Activated naive CD8-positive, alpha-beta T cell treated with anti-CD3 and anti-CD28 coated beads, Interleukin-2, amount 10 ng/mL, durations not matched to agents 7 days and 5 days (primary cell): ENCODE measurements at places on chromosomes 7 and 10.

GRCh38 chr10:127997937-127998336 lies 91.0 kb downstream of the PTPRE start:
- H3K36me3 ChIP-seq, result no peaks in the 10 kb centered on the region
- peaks cover 2% of the 10 kb centered on the region for H3K4me1 ChIP-seq
- DNase-seq, result no peak
- peaks cover 30% of the 10 kb centered on the region for H3K27me3 ChIP-seq
- H3K4me3 ChIP-seq, result no peak overlapping the region

GRCh38 chr7:36019980-36020379 lies 133.1 kb upstream of the EEPD1 start:
- DNase-seq, result no peak
- H3K4me3 ChIP-seq, result no peak overlapping the region
- no peak overlapping the region for H3K27ac ChIP-seq

DNA sequence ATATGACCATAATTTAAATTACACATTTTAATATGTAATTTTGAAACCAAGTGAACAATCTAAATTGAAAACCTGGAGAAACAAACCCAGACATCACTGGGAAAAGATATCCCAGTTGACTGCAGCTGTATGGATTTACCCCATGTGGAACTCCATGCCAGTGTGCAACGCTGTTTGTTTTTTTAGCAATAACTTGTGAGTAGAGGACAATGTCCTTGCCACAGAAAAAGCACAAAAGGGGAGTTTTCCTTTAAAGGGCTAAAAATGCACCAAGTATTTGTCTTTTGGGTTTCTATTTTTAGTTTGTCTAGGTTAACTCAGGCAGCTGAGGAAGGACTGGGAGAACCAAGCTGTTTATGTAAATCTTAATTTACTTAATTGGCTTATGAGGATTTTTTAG lies 15.1 kb upstream of the COL17A1 start:
- H3K36me3 ChIP-seq, result no peaks in the 10 kb centered on the region
- H3K4me3 ChIP-seq, result no peak overlapping the region
- DNase-seq, result no peak
- no peaks in the 10 kb centered on the region for H3K4me1 ChIP-seq
- peaks cover 39% of the 10 kb centered on the region for H3K27me3 ChIP-seq
- H3K27ac ChIP-seq, result no peak overlapping the region

DNA sequence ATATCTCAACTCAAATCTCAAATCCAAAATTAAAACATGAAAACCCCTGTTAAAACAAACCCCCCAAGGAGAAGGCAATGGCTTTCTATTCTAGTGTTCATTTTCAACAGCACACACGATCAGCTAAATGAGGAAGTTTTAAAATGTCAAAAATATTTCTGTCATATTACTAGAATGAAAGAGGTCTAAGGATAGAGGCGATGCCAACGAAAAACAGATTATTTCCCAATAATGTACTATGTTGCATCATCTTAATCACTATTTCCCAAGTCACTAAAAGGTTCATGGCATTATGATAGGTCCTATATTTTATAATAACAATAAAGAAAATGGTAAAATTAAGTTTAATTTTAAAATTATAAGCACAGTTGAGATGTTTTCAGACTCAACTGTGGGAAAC lies 10.1 kb downstream of the CNOT4 start:
- no peak for DNase-seq
- no peak overlapping the region for H3K4me3 ChIP-seq
- no peak overlapping the region for H3K27ac ChIP-seq
- H3K4me1 ChIP-seq, result peaks cover 18% of the 10 kb centered on the region
- peaks cover 11% of the 10 kb centered on the region for H3K36me3 ChIP-seq

DNA sequence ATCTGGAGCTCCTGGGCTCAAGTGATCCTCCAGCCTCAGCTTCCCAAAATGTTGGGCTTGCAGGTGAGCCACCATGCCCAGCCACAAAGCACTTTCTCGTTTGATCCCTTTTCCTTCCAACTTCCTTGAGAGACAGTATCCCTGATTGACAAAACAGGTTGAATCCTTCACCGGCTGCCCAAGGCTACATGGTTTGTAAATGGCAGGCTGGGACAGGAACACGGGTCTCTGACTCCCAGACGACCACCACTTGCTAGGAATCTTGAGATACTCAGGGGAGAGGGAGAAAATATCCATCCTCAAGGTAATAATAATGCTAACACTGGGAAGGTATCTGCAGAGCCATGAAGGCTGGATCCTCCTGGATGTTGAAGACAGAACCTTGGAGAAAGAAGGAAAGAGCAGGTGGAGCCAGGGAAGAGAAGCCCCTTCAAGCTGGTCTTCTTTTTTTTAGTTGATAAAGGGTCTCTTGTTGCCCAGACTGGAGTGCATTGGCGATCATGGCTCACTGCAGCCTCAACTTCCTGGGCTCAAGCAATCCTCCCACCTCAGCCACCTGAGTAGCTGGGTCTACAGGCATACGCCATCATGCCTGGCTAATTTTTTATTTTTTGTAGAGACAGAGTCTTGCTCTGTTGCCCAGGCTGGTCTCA lies 19.8 kb downstream of the MMRN2 start:
- peaks cover 4% of the 10 kb centered on the region for H3K4me1 ChIP-seq
- peaks cover 3% of the 10 kb centered on the region for H3K27me3 ChIP-seq
- no peak for DNase-seq
- no peaks in the 10 kb centered on the region for H3K36me3 ChIP-seq

DNA sequence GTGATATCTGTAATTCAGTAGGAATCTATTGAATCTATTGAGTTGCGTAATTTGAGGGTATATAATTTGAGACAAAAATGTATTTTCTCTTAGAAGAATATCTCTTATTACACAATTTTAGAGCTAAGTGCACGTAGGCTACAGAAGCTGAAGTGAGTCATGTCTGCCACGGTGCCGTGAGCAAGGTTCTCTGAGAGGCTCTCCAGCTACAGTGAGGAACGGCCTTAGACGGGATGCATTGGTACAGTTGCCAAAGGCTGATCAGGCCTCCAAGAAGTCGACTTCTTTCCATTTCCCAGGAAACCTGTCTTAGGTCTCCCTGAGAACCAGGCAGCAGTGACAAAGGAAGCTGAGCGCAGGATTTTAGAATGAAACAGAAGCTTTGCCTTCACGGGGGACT lies 28.6 kb downstream of the TCERG1L start:
- no peak overlapping the region for H3K27ac ChIP-seq
- H3K27me3 ChIP-seq, result no peaks in the 10 kb centered on the region

DNA sequence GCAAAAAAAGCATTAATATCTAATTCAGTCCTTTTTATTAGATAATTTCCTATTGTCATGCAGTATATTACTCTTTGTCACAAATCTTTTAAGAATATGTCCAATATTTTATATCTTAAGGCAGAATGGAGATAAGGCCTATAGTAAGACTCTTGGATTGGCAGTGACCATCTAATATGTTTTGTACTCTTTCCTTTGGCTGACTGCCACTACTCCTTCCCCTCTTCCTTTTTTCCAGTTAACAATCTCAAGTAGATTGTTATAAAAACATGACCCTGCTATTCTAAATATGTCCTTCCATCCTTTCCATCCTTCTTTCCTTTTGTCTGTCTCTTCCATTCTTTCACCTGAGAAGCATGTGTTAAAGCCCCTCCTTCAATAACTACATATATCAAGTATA lies 92.8 kb upstream of the TMEM168 start:
- no peak overlapping the region for H3K27ac ChIP-seq
- DNase-seq, result no peak
- peaks cover 28% of the 10 kb centered on the region for H3K36me3 ChIP-seq

- H3K36me3 ChIP-seq, result no peaks in the 10 kb centered on the region
- peaks cover 36% of the 10 kb centered on the region for H3K27me3 ChIP-seq
- H3K4me1 ChIP-seq, result no peaks in the 10 kb centered on the region
Measured at GRCh38 chr7:33909318-33909717, 4.0 kb downstream of the BMPER start.

GRCh38 chr10:128914681-128915080 lies 552.4 kb upstream of the MGMT start:
- no peaks in the 10 kb centered on the region for H3K36me3 ChIP-seq
- H3K4me1 ChIP-seq, result no peaks in the 10 kb centered on the region
- DNase-seq, result no peak
- H3K27me3 ChIP-seq, result no peaks in the 10 kb centered on the region

DNA sequence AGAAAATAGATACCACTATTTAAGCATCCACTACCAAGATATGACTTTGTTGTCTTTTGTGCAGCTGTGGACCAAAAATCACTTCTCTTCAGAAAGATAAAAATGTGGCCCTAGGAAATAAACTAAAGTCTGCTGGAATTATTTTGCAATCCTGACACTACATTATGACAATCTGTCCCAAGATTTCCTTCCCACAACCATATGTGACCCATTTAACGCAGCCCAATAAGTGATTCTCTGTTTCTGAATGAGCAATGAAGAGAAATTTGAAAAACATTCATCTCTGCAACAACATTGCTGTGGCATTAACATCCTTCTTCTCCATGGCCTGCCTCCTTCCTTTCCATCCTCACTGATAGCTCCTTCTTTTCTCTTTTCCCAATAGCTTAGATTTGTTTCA lies 212.0 kb downstream of the TSPAN12 start:
- H3K27me3 ChIP-seq, result no peaks in the 10 kb centered on the region
- no peak overlapping the region for H3K4me3 ChIP-seq
- no peak overlapping the region for H3K27ac ChIP-seq
- DNase-seq, result no peak

DNA sequence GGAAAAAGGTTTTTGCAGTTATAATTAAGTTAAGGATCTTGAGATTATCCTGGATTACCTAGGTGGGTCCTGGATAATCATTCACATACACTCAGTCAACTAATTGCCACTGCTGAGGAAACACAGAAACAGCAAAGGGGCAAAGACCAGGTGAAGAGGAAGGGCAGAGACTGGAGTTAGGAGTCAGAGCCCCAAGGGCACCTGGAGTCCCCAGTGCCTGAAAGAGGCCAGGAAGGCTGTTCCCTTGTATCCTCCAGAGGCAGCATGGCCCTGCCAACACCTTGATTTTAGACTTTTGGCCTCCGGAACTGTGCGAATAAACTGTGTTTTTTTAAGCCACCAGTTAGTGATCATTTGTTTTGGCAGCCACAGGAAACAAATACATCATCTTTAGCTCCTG lies 24.6 kb downstream of the PRR15 start:
- H3K27ac ChIP-seq, result no peak overlapping the region
- no peaks in the 10 kb centered on the region for H3K36me3 ChIP-seq
- peak overlapping the region; percentile 29 for H3K4me3 ChIP-seq
- no peak for DNase-seq
- peaks cover 10% of the 10 kb centered on the region for H3K4me1 ChIP-seq

DNA sequence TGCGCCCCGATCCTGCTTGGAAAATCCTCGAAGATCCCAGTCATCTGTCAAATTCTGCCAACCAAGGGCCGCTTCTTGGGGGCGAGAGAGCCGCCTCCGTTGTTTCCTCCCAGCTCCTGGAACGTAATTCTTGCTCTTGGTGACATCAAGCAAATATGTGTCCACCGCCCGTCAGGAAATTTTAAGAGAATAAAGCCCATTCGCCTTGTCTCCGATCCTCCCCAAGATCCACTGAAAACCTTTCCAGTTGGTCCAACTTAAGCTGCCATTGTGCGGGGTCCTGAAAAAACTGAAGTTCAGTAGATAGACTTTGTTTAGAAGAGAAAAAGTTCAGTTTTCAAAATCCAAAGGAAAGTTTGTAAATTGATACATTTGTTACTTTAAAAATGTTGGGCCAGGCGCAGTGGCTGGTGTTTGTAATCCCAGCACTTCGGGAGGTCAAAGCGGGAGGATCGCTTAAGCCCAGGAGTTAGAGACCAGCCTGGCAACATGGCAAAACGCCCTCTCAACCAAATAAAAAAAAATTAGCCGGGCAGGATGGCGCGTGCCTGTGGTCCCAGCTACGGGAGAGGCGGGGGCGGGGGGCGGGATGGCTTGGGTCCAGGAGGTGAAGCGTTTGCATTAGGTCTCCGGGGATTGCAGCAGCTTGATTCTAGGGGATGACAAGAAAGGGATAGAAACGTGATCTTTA lies 1.0 kb upstream of the ZNF800 start:
- peaks cover 3% of the 10 kb centered on the region for H3K27me3 ChIP-seq
- H3K36me3 ChIP-seq, result peaks cover 19% of the 10 kb centered on the region
- peak overlapping the region; percentile 87 for H3K4me3 ChIP-seq
- peaks cover 36% of the 10 kb centered on the region for H3K4me1 ChIP-seq
- DNase-seq, result no peak

- H3K27me3 ChIP-seq, result no peaks in the 10 kb centered on the region
- H3K4me1 ChIP-seq, result no peaks in the 10 kb centered on the region
- H3K4me3 ChIP-seq, result no peak overlapping the region
- DNase-seq, result peak; percentile 15
Measured at GRCh38 chr7:44279286-44279685, 46.1 kb downstream of the CAMK2B start.

- H3K27me3 ChIP-seq, result peaks cover 19% of the 10 kb centered on the region
- peaks cover 24% of the 10 kb centered on the region for H3K4me1 ChIP-seq
- H3K4me3 ChIP-seq, result peak overlapping the region; percentile 99
- no peak for DNase-seq
- peak overlapping the region; percentile 99 for H3K27ac ChIP-seq
- H3K36me3 ChIP-seq, result peaks cover 19% of the 10 kb centered on the region
Measured at GRCh38 chr10:114173603-114173920, 441 bp downstream of the CCDC186 start.

DNA sequence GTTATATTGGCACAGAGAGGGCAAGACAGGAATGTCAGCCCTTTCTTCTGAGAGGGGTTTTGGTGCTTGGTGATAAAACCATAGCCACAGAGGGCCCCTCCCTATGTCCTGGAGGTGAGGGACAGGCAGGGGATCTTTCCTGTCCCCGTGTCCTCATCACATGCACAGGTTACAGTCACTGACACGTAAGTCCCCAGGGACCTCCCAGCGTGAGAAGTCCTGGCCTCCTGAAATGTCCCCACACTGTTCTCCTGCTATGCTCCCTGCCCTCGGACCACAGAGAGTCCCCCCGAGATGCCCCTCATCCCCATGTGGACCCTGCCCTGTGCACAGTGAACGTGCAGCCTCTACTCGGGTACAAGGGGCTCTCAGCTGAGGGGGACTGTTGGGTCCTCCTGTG lies 260.4 kb downstream of the ZMYND11 start:
- no peak overlapping the region for H3K27ac ChIP-seq
- no peak overlapping the region for H3K4me3 ChIP-seq
- H3K27me3 ChIP-seq, result peaks cover 4% of the 10 kb centered on the region
- DNase-seq, result no peak
- H3K4me1 ChIP-seq, result peaks cover 8% of the 10 kb centered on the region
- no peaks in the 10 kb centered on the region for H3K36me3 ChIP-seq

GRCh38 chr7:27229448-27229847 lies 13.2 kb upstream of the EVX1 start:
- peaks cover 2% of the 10 kb centered on the region for H3K4me1 ChIP-seq
- H3K4me3 ChIP-seq, result no peak overlapping the region
- no peaks in the 10 kb centered on the region for H3K36me3 ChIP-seq
- H3K27me3 ChIP-seq, result peaks cover 58% of the 10 kb centered on the region
- H3K27ac ChIP-seq, result no peak overlapping the region
- no peak for DNase-seq
